Stimulated activated CD8-positive, alpha-beta memory T cell treated with anti-CD3 and anti-CD28 coated beads, Interleukin-7, amount 100 ng/mL, for 1 hour (primary cell): ENCODE measurements at places on chromosomes 1 and 21.

DNA sequence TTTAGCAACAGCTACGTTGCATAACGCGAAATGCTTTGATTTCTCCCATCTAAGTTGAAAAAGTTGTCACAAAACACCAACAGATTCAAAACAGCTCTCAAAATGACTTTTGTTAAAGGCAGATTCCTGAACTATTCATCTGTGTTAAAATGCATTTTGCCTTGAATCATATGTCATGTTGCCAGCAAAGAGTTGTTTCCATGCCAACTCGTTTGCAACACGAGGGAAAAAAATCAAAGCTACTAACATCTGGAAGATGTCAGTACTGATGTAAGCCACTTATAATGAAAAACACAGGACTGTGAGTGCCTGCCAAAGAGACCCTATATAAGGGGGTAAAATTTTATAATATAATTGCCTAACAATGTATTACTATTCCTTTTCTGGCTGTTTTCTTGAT is 182.7 kb upstream of the PTBP2 start:
- DNase-seq: no peak

- DNase-seq: no peak
Observed at GRCh38 chr1:80427881-80428280, 1372.9 kb upstream of the ADGRL2 start.

DNA sequence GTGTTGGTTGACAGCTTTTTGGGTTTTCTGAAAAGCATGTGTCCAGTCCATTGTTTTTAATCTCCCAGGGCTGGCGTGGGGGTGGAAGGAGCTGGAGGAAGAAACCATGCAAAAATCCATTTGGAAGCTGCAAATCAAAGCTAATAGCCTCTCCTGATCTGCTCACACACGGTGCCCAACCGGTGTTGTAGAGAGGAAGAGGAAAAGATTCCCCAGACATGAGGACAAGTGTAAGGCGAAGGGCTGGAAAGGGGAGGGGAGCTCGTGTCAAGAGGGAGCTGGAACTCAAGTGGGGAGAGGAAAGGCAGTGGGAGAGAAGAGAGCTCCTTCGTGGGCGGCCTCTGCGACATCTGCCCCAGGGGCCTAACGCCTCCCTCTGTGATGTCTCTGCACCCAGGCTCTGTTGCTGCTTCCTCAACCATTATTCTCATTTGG is 112.3 kb upstream of the IRF2BP2 start:
- DNase-seq: no peak

DNA sequence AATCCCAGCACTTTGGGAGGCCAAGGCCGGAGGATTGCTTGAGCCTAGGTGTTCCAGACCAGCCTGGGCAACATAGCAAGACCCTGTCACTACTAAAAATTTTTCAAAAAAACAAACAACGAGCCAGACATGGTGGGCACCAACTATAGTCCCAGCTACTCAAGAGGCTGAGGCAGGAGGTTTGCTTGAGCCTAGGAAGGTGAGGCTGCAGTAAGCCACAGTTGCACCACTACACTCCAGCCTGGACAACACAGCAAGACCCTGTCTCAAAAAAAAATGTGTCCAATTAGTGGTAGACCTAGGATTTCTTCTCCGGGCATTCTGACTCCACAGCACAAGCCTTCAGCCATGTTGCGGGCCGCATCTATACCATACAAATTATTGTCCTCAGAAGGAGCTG is 6.7 kb upstream of the IGSF8 start:
- no peak for DNase-seq
